ENCODE measurements at places on chromosomes 12 and 14.

DNA sequence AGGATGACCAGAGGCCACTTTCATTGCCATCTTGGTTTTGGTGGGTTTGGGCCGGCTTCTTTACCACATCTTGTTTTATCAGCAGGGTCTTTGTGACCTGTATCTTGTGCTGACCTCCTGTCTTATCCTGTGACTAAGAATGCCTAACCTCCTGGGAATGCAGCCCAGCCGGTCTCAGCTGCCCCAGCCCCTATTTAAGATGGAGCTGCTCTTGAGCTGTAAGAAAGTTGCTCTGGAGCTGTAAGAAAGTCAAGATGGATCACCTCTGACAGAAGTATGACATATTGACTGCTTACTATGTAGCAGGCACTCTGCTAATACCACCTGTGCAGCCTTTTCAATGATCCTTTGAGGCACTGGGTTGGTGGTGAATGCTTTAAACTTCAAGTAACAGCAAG is 52.1 kb downstream of the RIN3 start:
- no peak for DNase-seq

DNA sequence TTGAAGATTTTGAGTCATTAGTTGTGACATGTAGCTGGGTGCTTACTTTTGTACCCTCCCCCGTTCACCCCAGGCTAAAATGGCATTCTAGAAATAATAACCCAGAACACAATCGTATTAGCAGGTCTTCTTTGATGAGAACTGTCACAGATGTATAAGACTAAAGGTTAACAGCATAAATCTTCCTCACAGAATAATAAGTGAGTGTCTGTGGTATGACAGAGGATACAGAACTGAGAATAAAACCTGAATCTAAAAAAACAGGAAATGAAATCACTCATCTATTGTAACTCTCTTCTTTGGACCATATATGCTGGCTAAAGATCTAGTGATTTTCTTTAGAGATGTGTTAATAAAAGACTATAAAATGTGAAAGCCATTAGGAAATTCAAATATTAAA is 746.6 kb downstream of the LRFN5 start:
- no peak for DNase-seq

DNA sequence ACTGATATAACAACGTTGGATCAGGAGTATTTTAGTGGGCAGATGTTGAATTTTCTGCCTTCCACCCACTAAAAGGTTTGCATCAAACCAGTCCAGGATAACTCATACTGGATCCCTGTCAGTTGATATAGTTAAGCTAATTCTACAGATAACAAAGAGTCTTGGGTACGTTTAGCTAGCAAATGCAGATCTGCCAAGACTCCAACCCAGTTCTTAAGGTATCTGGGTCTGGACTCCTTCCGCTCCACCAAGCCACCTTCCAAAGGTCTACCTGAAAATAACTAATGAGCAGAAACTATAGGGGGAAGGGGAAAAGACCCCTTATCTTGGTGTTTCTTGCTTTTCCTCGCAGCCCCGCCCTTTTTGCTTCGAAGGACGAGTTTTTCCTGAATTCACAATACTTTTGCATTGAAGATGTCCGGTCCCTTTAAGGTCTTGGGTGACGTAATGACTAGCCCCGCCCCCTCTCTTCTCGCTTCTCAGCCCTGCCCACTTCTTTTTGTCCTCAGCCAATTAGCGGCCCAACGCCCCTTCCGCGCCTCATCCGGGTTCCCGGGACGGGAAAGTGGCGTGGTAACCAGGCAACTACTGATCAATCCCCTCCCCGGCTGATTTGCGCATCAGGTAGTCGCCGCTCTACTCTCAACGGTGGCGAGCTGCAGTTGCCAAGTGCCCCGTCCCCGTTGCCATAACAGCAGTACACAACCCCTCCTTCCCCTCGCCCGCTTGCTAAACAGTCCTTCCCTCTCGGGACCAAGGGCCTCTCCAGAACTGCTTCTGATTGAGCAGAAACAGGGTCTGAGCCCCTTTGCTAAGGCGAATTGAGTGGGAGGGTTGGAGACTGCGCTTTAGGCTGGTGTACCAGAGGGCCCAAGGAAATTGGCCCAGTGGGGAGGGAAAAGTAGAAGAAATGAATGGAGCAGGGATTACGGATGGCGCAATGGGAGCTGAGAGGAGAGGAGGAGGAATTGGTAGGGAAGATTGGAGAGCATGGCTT is at the start of gene LRRC23:
Gene LRRC23 (plus strand): TSS at position 543 of the 997 bp plus-strand sequence. CDS start 812 bp downstream, outside the sequence.
- DNase-seq, result peak; percentile 99

- DNase-seq, result peak; percentile 67
Observed at GRCh38 chr12:72273499-72273837, 1.3 kb downstream of the TRHDE start.

DNA sequence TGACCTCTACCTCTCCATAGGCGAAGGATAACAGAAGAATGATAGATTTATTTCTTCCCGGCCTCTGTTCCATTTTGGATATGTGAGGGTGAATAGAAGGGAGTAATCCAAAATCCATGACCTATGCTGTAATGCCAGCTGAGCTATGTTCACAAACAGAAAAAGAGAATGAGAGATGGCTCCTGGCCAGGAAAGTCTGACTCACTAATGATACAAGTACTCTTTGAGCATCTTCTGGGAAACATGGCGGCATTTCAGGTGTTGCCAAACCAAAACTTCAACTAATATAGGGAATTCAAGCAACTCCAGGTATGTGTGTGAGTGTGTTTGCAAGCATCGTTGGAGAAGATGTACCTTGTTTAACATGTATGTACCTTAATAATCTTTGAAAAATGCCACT is 55.1 kb downstream of the MED13L start:
- DNase-seq, result peak; percentile 91

DNA sequence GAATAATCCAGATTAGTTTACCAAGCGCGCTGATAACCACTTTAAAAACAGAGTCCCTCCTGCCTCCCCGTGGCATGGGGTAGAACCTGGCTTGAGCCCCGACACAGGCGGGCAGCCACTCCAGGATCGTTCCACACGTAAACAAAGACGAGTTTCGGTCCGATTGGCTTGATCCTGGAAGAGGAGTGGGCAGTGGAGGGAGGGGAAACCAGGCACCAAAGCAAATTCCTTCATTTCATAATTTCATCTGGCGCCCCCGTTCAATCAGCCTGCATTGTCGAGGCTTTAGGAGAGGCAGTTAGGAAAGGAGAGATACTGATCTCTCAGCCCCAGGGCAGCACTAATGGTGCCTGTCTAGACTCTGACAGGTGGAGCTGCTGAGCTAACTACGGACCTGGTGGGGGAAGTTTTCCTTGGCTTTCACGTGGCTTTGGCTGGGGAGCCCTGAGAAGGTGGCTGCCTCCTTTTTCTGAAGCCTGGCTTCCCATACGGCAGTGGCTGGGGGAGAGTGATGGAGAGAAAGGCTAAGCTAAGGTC is 751 bp upstream of the GPRC5A start:
- DNase-seq, result peak; percentile 82

DNA sequence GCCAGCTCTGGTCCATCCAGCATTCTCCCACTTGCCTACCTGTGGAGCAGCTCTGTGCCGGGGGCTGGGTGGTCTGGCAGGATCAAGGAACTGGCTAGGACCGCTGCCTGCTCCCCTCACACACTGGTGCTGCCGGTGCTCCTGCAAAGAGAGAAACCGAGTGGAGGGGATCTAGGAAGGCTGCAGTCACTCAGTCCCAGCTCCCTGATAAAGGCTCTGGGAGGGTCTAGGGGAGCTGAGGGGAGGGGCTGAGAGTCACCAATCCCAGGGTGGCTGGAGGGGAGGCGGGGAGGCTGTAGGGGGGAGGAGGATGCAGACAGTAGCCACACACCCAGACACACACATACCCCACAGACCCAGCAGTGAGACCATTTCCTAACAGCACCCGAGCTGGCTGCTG is at the start of gene TAC3:
Gene TAC3 (minus strand): TSS at position 182 of the 400 bp plus-strand sequence. CDS start 732 bp downstream, outside the sequence.
- peak; percentile 47 for DNase-seq

DNA sequence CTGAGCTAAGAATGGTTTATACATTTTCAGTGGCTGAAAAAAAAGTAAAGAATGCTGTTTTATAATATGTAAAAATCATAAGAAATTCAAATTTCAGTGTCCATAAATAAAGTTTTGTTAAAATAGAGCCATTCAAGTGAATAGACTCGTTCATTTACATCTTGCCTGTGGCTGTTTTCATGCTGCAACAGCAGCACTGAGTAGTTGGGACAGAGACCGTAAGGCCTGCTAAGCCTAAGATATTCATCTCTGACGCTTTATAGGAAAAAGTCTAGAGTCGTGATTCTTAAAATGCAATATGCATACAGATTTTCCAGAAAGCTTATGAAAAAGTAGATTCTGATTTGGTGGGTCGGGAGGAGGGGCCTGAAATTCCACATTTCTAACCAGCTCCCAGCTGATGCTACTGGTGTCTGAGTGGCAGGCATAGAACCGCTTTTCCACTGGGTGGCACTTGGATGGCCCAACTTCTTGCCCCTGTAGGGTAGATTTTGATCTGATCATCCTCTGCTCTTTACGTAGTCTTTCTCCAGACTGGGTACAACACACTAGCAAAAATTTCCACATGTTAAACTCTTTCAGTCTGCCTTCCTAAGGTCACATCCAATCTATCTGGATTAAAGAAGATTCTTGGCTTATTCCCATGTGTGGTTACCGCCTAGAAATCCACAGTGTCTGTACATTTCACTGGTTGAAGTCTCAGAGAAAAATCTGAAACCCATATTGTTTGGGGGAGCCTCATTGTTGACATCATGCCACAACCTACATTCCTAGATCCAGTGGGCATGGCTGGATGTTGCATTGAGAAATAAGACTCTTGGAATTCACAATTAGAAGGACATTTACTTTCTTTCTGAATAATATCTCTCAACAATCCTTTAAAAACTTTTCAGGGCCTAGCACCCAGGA is 151.2 kb downstream of the C12orf75 start:
- no peak for DNase-seq

- peak; percentile 94 for DNase-seq
Observed at GRCh38 chr14:39266871-39267607, 33.3 kb downstream of the MIA2 start.

GRCh38 chr14:24172871-24173281 is 996 bp downstream of the REC8 start:
- DNase-seq, result peak; percentile 60

GRCh38 chr14:24459331-24459730 is 16.8 kb upstream of the SDR39U1 start:
- no peak for DNase-seq

GRCh38 chr14:75800792-75801191 is 139.7 kb downstream of the TTLL5 start:
- peak; percentile 10 for DNase-seq

DNA sequence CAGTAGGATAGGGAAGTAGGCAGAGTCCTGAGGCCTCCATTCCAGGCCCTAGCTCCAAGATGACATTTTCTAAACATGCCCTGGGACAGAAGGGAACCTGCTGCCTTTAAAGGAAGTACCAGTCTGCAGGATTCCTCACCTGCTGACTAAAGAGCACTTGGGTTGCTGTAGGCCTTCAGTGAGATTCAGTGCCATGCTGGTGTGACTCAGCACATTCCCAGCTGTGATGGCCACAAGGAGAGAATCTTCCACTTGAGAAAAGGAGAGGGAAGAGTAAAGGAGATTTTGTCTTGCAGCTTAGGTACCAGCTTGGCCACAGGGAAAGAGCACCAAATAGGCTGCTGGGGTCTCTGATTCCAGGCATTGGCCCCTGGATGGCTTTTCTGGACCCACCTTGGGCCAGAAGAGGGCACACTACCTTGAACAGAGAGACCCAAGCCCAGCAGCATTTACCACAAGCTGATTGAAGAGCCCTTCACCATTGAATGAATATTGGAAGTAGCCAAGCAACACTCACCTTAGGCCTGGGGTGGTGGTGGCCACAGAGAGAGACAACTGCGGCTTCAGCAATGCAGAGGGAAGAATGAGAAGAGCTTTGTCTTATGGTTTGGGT is 498.3 kb downstream of the KCNH5 start:
- no peak for DNase-seq

- DNase-seq, result no peak
Observed at GRCh38 chr14:88044444-88044758, 39.5 kb downstream of the GPR65 start.

DNA sequence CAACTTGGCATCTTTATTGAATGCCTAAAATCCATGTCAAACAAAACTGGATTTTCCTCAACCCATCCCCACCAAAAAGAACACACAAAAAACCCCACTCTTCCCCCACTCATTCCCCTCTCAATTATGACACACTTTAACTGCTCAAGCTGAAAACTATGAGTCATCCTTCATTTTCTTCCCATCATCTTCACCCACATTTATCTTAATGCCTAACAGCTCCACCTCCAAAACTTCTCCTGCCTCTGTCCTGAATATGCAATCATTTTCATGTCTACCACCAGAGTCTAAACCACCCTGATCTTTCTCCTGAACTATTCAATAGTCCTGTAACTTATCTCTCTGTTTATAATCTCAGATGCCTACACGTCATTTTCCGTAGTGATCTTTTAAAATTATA is 239.7 kb downstream of the BCAT1 start:
- no peak for DNase-seq

DNA sequence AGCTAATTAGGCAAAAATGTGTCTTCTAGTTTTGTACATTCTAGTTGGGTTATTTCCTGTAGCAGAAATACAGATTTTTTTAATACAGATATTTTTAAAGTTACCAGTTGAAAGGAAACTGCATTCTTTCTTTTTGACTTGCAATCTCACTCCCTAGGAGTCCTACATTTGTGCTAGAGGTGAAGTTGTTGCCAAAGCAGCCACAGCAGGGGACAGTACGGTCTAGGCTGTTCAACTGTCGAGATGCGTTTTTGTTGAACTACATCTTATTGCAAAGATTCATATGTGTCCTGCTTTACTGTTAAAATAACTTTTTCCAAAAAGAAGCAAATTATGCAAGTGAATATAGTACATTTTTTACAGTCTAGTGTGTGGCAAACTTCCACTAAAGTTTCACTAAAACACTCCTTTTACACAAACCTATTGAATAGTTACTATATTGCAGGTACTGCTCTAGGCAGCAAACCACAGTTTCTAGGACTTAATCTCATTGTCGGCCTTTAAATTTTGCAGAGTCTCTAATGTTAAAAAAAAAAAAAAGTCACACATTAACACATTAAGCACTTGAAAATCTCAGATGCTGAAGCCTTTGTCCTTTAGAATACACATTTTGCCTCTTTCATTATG is 30.2 kb upstream of the SRGAP1 start:
- DNase-seq, result peak; percentile 87

GRCh38 chr14:75979071-75979571 is 2.7 kb downstream of the TGFB3 start:
- DNase-seq, result peak; percentile 56

DNA sequence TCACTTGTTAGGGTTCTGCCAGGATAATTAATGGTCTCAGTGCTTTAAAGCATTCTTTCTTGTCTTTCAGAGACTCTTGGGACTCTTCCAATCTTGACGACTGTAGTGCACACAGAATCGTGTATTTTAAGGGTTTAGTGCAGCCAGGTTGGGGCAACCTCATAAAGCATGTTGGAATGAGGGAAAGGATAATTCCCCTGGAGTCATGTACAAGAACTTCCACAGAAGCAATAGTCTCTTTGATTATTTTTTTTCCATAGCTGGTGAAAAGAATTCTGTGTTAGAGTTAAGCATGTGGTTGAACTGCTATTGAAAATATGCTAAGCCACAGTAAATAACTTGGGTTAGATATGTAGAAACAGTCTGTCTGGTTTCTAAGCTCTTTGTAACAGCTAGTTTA is 246.8 kb upstream of the DAAM1 start:
- no peak for DNase-seq

- DNase-seq, result peak; percentile 81
Observed at GRCh38 chr14:68961781-68962584, 17.1 kb downstream of the ACTN1 start.

Data from NCI-H69 (cell line).